Epithelial cell of proximal tubule (primary cell): ENCODE measurements at places on chromosomes 5 and 9. TPM values are rescaled to one million over a fixed set of nuclear protein-coding genes. Genes with fewer than 3 reads are reported as not detected.

DNA sequence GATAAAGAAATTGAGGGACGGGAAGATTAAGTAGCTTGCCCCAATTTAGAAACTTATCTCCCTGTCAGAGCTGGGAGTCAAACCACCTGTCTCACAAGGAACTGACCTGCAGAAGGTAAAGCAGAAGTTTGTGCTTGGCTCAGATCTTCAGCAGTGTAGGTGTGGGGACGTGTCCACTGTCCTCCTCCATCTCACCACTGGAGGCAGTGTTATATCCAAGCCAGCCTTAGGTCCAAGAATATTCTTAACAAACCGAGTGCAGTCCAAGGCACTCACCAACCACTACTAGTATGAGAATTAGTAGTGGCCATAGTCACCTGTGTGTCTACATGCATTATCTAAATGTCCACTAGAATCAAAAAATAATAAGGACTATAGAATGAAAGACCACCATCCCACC, 86.3 kb upstream of the IRX1 start:
- no peak for DNase-seq

DNA sequence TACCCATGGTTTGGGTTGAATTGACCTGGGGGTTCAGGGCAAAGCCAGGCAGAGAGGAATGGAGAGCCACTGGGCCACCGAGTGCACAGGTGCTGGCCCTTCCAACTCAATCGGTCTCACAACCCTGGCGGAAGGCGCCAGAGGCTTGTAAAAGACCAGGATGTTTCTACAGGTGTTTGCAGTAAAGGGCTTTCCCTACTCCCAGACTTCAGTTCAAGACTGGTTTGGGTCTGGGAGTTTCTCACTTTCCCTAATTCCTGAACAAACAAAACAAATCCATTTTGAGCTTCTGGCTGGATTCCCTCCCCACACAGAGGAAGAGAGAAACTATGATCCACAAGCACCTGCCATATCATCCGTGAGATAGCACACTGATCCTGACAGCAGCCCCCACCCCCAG, 125.2 kb upstream of the KLF4 start:
- no peak for DNase-seq

GRCh38 chr9:91415290-91415689, 8.3 kb downstream of the NFIL3 start:
- no peak for DNase-seq

GRCh38 chr5:66856041-66856805, 260.0 kb downstream of the MAST4 start:
- DNase-seq = no peak

GRCh38 chr5:67799732-67800234, 415.8 kb upstream of the PIK3R1 start:
- DNase-seq = peak; percentile 4

GRCh38 chr9:12183321-12183720, 509.9 kb upstream of the TYRP1 start:
- DNase-seq = no peak

- no peak for DNase-seq
Observed at GRCh38 chr5:133996683-133997252, 8.0 kb downstream of the VDAC1 start.

DNA sequence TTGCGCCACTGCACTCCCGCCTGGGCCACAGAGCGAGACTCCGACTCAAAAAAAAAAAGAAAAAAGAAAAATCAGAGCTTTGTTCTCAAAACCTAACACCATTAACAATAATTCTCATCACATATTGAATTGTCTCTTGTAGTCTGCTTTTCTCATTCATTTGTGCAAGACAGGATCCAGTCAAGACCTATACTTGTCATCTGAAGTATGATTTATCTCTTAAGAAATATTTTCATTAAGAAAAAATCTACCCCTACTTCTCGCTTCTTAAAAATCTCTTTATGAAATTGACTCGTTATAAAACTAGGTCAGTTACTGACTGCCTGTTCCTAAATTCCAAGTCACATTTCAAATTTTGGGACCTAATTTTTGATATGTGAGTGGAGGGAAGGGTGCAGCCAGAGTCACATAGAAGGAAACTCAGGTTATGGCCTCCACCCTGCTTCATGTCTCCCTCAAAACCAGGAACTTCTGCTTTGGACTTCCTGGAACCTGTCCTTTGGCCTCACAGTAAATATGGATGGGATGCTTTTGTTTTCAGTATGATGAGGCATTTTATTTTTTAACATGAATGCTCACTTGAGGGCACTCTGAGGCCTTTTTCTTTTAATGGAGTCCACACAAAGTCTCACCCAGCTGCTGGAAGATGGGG, 18.9 kb downstream of the ZNF169 start:
- no peak for DNase-seq

DNA sequence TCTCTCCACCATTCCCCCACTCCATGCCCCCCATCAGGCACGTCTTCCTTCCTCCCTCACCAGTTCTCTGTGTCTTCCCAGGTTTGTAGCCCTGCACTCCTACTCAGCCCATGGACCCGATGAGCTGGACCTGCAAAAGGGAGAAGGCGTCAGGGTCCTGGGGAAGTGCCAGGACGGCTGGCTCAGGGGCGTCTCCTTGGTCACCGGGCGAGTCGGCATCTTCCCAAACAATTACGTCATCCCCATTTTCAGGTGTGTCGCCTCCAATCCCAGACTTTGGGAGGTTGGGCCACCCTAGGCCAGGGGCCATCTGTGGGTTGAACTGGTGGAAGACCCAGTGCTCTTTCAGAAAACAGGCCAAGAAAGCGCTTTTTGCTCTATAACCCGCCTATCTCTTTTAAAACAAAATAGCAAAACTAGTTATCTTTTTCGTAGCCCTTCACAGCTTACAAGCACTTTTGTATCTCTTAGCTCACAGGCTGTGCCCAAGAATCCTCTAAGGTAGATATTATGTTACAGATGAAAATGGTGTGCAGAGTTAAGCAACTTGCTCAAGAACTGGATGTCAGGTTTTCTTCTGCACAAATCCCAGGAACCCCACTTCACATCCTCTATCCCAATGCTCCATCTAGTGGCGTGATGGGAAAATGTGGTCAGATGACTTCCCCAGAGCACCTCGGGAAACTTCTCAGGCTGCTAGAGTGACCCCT, 56.2 kb downstream of the PLAC8L1 start:
- peak; percentile 44 for DNase-seq

DNA sequence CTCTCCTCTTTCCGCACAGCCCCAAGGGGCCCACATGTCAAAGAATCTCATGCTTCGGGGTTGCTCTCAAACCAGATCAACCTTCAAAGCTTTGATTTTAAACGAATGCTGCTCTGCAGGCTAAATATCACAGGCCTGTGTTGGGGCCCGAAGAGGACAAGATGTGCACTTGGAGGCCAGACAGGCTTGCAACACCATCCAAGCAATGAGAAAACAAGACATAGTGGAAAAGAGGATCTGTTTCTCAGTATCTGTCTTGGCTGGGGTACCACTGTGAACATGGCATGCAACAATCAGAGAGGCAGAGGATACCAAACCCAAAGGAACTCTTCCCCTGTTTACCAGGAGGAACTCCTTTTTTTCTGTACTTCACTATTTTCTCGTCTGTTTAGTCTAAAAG, 321.8 kb downstream of the SLIT3 start:
- DNase-seq = no peak

GRCh38 chr5:121285801-121286521, 565.7 kb upstream of the FTMT start:
- no peak for DNase-seq

DNA sequence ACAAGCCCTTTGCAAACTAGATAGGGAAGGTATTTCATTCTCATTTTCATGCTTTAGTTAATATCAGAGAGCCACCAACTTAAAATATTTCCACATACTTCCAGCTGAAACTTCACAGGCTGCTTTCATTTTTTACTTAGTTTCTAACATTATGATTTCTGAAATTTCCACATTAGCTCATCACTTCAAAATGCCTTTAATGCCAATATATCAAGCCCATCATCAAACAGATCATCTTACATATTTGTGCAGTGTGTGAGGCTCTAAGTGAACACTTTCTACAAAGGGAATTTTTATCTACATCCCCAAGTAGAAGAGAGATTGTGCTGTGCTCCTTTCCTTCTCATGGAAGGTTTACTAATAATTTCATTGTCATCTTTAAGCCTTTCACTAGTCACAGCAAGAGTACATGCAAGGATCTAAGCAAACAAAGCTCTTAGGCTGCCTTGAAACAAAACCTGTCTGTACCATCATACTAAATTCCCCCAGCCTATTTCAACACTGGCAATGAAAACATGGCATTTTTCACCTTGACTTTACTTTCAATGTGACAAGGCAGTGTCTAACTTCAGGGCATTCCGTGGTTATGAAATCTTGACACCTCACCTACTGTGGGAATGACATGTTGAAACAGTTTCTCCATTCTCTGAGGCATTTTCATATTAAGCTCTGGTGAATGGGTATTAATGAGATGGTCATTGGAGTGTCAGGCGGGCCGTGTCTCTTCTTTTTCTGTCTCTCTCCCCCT, 45.4 kb downstream of the PPP2R2B start:
- no peak for DNase-seq

DNA sequence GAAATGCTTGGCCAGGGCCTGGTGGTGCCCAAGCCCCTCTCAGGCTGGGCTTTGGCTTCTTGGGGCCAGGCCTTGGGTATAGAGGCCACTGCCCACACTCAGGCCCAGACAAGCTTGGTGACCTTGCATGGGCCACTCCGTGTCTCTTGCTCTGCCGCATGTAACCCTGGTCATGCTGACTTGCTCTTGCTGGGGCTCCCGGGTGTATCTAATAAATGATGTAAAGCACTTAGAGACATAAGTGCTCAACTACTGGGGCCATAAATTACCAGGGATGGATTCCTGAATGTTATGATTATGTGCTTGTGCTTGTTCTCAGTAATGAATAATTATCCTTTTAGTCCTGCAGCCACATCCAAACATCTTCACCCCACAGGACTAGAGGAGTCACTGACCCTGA, 54.0 kb downstream of the C5orf15 start:
- no peak for DNase-seq

- no peak for DNase-seq
Observed at GRCh38 chr9:21455320-21455719, 15.1 kb downstream of the IFNA1 start.

- no peak for DNase-seq
Observed at GRCh38 chr9:34380511-34381315, 4.0 kb upstream of the MYORG start.

- DNase-seq = no peak
Observed at GRCh38 chr9:114382699-114383520, 4.9 kb downstream of the AKNA start.

DNA sequence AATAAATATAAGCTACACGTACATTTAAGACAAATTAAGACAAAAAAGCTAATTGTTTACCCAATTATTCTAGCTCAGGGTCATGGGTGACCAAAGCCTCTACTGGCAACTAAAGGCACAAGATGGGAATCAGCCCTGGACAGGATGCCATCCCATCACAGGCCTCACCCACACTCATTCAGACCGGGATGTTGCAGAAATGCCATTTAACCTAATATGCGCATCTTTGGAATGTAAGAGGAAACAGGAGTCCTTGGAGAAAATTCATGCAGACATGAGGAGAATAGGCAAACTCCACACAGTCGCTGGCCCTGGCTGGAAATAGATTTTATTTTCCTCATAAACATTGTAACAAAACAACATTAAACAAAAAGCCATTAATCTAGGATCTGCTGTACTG, 2003.8 kb upstream of the CDH9 start:
- no peak for DNase-seq

- no peak for DNase-seq
Observed at GRCh38 chr5:72355706-72356299, 35.6 kb downstream of the PTCD2 start.

- no peak for DNase-seq
Observed at GRCh38 chr9:125240649-125240999, 519 bp downstream of the HSPA5 start.

GRCh38 chr9:135490166-135490870, 10.2 kb upstream of the MRPS2 start:
- DNase-seq = no peak

GRCh38 chr5:111787006-111787405, 30.0 kb upstream of the NREP start:
- no peak for DNase-seq

GRCh38 chr9:126375386-126375785, 48.8 kb downstream of the MVB12B start:
- no peak for DNase-seq

GRCh38 chr5:6885581-6885980, 172.3 kb downstream of the TENT4A start:
- DNase-seq = no peak

GRCh38 chr5:56314529-56314928, 81.4 kb upstream of the ANKRD55 start:
- DNase-seq = no peak

- no peak for DNase-seq
Observed at GRCh38 chr9:108664309-108665255, 191.2 kb downstream of the ACTL7B start.

DNA sequence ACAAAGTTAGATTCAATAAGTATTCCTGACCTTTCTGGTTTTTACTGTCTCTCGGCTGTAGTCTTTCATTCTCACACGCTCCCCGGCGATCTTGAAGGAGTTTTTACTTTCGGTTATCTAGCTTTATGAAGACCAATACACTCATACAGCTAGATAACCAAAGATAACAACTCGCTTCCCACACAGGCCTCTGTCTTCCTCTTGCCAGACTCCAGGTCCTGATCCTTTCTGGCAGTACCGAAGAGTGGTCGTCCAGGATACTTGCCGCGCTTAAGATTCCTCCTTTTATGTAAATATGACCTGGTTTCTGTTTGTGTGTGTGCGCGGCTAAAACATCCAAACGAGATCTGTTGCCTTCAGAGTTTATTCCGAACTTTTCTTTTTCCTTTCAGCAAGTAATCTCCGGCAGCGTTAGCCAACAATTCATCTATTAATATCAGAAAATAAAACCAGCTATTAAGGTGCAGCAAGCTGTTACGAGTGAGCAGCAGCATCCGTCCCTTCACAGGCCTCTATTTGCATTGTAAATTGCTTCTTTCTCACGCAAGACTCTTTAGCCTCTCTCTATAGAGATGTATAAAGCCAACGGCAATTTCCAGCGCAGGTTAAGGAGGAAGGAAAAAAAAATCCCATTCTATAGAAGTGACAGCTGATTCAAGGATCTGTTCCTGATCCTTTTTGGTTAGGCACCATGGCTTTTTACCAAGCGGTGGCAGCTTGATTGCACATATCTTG, 216.1 kb downstream of the MEF2C start:
- DNase-seq = no peak

The BARHL1 gene
- not detected in 2 replicates for total RNA-seq

The MARCOL gene
- not detected in 2 replicates for total RNA-seq

The PCDHB11 gene
- total RNA-seq = 0.06 and 0.07 TPM in 2 replicates

The BAAT gene
- total RNA-seq = 0.07 TPM in 1 of 2 replicates, not detected in the other

The SIT1 gene
- not detected in 2 replicates for total RNA-seq

The PIP5K1B gene
- not detected in 2 replicates for total RNA-seq

The WDR55 gene
- total RNA-seq = 14.6 and 23.4 TPM in 2 replicates

The OR1N2 gene
- total RNA-seq = not detected in 2 replicates

The LCN15 gene
- total RNA-seq = not detected in 2 replicates

The CCL27 gene
- total RNA-seq = not detected in 2 replicates

The QRFP gene
- not detected in 2 replicates for total RNA-seq

The PBX3 gene
- total RNA-seq = 11.0 and 20.3 TPM in 2 replicates
